Heart left ventricle (tissue), 16 donors: ENCODE measurements at places on chromosomes 12 and 14. TPM values are rescaled to one million over a fixed set of nuclear protein-coding genes. Genes with fewer than 3 reads are reported as not detected.
A peak's percentile ranks its signal among the peaks of the same experiment; 100 is the strongest.

GRCh38 chr14:66003082-66003730 is 483.0 kb upstream of the CCDC196 start:
- no peaks in the 10 kb centered on the region for H3K36me3 ChIP-seq
- no peak overlapping the region for H3K4me3 ChIP-seq
- H3K27me3 ChIP-seq: no peaks in the 10 kb centered on the region
- no peak for DNase-seq
- no peak overlapping the region for H3K27ac ChIP-seq

- no peaks in the 10 kb centered on the region for H3K36me3 ChIP-seq
- H3K27ac ChIP-seq: no peak overlapping the region
- no peaks in the 10 kb centered on the region for H3K27me3 ChIP-seq
- no peak overlapping the region for H3K4me3 ChIP-seq
- no peak for DNase-seq
Observed at GRCh38 chr14:103061482-103061976, 4.2 kb upstream of the CDC42BPB start.

GRCh38 chr14:68210729-68211299 is 391.2 kb downstream of the RAD51B start:
- H3K4me3 ChIP-seq: peak overlapping the region; percentile 16
- no peaks in the 10 kb centered on the region for H3K27me3 ChIP-seq
- no peaks in the 10 kb centered on the region for H3K36me3 ChIP-seq
- DNase-seq: peak; percentile 16

GRCh38 chr14:104731320-104732294 is 7.6 kb downstream of the ADSS1 start:
- H3K4me3 ChIP-seq: no peak overlapping the region
- no peaks in the 10 kb centered on the region for H3K27me3 ChIP-seq

DNA sequence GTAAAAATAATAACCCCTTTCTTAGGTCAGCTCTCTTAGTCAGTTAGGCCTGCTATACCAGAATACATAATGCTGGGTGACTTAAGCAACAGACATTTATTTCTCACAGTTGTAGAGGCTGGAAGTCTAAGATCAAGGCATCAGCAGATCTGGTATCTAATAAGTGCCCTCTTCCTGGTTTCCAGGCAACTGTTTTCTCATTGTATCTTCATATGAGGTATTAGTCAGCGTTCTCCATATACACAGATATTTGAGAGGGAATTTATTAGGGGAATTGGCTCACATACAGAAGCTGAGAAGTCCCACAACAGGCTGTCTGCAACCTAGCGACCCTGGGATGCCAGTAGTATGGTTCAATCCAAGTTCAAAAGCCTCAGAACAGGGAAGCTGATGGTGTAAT is 896.0 kb downstream of the GALC start:
- no peaks in the 10 kb centered on the region for H3K4me1 ChIP-seq
- no peak overlapping the region for H3K27ac ChIP-seq
- no peaks in the 10 kb centered on the region for H3K36me3 ChIP-seq

- DNase-seq: no peak
- no peak overlapping the region for H3K27ac ChIP-seq
- no peaks in the 10 kb centered on the region for H3K27me3 ChIP-seq
- H3K4me3 ChIP-seq: no peak overlapping the region
- peaks cover 9% of the 10 kb centered on the region for H3K4me1 ChIP-seq
- no peaks in the 10 kb centered on the region for H3K36me3 ChIP-seq
Observed at GRCh38 chr12:92360543-92360942, 214.9 kb upstream of the BTG1 start.

GRCh38 chr14:65696801-65697200 is 284.3 kb downstream of the FUT8 start:
- no peaks in the 10 kb centered on the region for H3K27me3 ChIP-seq
- no peak overlapping the region for H3K4me3 ChIP-seq
- no peak overlapping the region for H3K27ac ChIP-seq

DNA sequence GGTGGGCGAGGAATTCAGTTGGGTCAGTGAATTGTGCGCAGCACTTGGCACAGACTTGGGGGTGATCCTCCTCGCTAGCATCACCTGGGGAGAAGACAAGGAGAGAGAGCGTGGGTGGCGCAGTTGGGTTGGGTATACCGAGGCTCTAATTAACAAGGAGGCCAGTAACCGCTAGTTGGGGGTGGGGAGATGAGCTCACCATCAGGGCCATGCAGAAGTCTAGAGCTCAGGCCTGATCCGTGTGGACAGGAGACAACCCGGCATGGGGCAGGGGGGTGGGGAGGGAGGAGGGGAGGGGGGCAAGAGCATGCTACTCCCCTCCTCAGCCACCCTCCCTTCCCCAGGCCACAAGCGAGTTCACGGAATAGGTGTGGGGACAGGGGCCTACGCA is 580 bp downstream of the SALL2 start:
- H3K4me3 ChIP-seq: peak overlapping the region; percentile 66
- H3K27ac ChIP-seq: no peak overlapping the region
- H3K27me3 ChIP-seq: no peaks in the 10 kb centered on the region
- no peaks in the 10 kb centered on the region for H3K36me3 ChIP-seq

- no peaks in the 10 kb centered on the region for H3K36me3 ChIP-seq
- no peaks in the 10 kb centered on the region for H3K27me3 ChIP-seq
- peak; percentile 83 for DNase-seq
- H3K4me3 ChIP-seq: peak overlapping the region; percentile 74
- peaks cover 40% of the 10 kb centered on the region for H3K4me1 ChIP-seq
Observed at GRCh38 chr12:121799156-121799841, 4.5 kb upstream of the SETD1B start.

DNA sequence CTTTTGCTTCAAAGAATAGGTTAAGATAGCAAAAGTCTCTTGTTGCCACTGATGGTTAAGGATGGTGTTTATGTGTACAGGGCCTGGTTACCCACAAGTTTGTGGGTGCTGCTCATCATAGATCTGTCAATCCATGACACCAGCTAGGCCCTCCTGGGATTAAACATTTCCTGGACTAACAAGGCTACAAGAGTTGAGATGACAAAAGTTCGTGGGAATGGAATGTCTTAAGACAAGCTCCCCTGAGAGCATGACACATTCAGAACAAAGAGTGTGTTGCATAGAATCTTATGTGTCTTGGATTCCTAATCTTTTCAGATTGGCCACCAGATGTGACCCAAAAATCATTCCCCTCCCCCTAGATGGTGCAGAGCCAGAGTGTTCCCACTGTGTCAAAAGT is 592.5 kb upstream of the USP15 start:
- no peak overlapping the region for H3K4me3 ChIP-seq
- H3K4me1 ChIP-seq: no peaks in the 10 kb centered on the region
- DNase-seq: no peak
- H3K36me3 ChIP-seq: no peaks in the 10 kb centered on the region
- no peak overlapping the region for H3K27ac ChIP-seq

DNA sequence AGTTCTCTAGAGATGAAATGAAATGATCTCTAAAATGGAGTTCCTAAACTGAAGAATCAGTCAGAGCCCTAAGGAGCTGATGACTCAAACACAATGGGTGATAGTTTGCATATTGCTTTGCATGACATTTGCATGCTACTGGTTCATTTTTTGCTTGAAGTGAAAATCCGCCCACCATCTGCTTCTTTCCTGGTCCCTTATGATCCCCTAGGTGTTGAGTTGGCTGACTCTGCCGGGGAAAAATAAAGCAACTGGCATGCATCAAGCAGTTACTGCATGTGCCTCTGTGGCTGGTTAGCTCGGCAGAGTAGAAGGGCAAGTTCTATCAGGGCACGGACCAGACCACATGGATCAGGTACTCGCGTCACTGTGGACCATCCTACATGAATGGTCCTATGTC is 151.1 kb downstream of the PPM1H start:
- H3K27me3 ChIP-seq: no peaks in the 10 kb centered on the region
- DNase-seq: no peak
- no peaks in the 10 kb centered on the region for H3K36me3 ChIP-seq
- no peak overlapping the region for H3K27ac ChIP-seq
- H3K4me3 ChIP-seq: no peak overlapping the region
- H3K4me1 ChIP-seq: no peaks in the 10 kb centered on the region

DNA sequence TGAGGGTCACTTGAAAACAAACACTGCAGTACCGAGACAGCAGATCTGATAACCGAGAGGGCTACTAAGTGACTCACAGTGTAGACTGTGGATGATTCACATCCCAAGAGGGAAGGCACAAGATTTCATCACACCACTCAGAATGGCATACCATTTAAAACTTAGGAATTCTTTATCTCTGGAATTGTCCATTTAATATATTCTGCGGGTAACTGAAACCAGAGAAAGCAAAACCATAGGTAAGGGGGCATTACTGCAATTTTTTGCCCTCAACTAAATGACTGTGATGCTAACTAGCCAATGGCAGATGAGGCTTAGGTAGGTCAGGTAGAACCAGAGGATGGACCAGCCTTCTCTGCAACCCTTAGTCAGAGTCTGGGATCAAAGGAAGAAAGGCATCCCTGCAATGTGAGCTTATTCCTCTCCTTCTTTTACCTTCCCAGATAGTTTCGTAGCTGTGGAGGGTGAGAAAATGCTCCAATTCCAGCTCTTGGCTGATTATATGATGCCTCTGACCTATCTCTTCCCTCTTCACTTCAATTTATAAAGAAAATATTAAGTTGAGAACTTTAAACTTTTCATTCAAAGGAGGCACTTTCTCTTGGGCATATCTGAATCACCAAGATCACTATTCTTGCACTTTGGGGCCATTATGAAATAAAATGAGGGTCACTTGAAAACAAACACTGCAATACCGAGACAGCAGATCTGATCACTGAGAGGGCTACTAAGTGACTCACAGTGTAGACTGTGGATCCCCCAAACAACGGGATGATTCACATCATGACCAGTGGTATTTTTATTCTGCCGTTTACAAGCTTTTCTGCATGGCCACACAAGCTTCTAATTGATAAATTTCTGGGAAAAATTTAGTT is 6.8 kb downstream of the ART4 start:
- no peak for DNase-seq
- H3K36me3 ChIP-seq: no peaks in the 10 kb centered on the region
- H3K27ac ChIP-seq: peak overlapping the region; percentile 15
- peaks cover 7% of the 10 kb centered on the region for H3K4me1 ChIP-seq

DNA sequence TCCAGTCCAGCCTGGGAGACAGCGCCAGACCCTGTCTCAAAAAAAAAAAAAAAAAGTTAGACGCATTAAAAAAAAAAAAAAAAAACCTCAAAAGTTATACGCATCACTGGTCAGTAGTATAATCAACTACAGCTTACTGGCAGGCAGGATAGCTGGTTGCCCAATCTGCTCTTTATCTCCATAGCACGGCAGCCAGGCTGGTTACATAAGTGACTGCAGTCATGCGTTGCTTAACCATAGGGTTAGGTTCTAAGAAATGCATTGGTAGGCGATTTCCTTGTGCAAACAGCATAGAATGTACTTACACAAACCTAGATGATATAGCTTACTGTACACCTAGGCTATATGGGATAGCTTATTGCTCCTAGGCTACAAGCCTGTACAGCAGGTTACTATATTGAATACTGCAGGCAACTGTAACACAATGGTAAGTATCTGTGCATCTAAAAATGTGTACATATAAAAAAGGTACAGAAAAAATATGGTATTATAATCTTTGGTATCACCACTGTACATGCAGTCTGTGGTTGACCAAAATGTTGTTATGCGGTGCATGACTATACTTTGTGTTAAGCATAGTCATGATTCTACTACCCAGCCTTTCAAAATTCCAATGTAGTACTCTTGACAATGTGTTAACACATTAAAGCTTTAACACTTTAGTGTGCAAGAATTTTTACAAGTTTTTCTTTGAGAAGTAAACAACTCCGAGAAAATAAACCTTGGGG is 8.1 kb downstream of the L2HGDH start:
- H3K4me1 ChIP-seq: no peaks in the 10 kb centered on the region
- H3K27me3 ChIP-seq: no peaks in the 10 kb centered on the region
- peak; percentile 25 for DNase-seq

DNA sequence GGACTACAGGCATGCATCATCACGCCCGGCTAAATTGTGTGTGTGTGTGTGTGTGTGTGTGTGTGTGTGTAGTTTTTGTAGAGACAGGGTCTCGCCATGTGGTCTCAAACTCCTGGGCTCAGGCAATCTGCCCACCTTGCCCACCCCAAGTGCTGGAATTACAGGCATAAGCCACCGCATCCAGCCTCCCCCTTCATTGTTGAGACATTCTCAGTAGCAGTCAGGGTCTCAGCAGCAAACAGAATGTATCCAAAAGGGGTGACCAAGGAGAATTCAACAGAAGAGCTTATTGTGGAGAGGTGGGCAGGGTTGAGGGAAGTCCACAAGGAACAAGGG is 37.3 kb upstream of the PLEKHG6 start:
- no peak for DNase-seq
- no peak overlapping the region for H3K4me3 ChIP-seq

- no peaks in the 10 kb centered on the region for H3K4me1 ChIP-seq
- H3K27me3 ChIP-seq: no peaks in the 10 kb centered on the region
- no peak for DNase-seq
- H3K4me3 ChIP-seq: no peak overlapping the region
- no peaks in the 10 kb centered on the region for H3K36me3 ChIP-seq
- no peak overlapping the region for H3K27ac ChIP-seq
Observed at GRCh38 chr12:41438854-41439541, 250.9 kb downstream of the PDZRN4 start.

- H3K27me3 ChIP-seq: no peaks in the 10 kb centered on the region
- no peaks in the 10 kb centered on the region for H3K4me1 ChIP-seq
- no peak for DNase-seq
- no peak overlapping the region for H3K4me3 ChIP-seq
Observed at GRCh38 chr12:49980501-49981349, 8.0 kb downstream of the AQP6 start.

DNA sequence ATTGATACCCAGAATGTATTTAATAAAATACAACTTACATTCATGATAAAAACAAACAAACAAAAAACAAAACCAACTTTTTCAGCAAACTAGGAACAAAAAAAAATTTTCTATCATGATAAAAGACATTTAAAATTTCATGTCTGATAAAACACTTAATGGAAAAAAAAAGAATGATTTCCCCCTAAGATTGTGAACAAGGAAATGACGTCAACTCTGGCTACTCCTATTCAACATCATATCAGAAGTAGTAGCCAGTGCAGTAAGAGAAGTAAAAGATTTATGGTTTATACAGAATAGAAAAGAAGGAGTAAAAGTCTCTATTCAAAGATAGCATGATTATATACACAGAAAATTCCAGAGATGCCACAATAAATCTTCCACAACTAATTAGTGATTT is 1306.6 kb downstream of the FSCB start:
- DNase-seq: no peak
- no peaks in the 10 kb centered on the region for H3K4me1 ChIP-seq
- H3K4me3 ChIP-seq: no peak overlapping the region
- H3K36me3 ChIP-seq: no peaks in the 10 kb centered on the region

Gene GLTP
- 25.5 TPM for total RNA-seq

Gene ANG
- total RNA-seq: 9.3 TPM

Gene NYNRIN
- 7.9 TPM for total RNA-seq

Gene NCKAP5L
- 25.1 TPM for total RNA-seq

Gene STAB2
- not detected for total RNA-seq

Gene HPD
- 1.6 TPM for total RNA-seq

Gene PSMD9
- 28.8 TPM for total RNA-seq

Gene ABCD2
- 3.5 TPM for total RNA-seq

Gene AICDA
- total RNA-seq: not detected

Gene FRS2
- total RNA-seq: 20.3 TPM

Gene ACOT6
- not detected for total RNA-seq

Gene CREBL2
- 22.7 TPM for total RNA-seq

Gene GSC
- 0.56 TPM for total RNA-seq

Gene DBX2
- not detected for total RNA-seq
